Activated CD8-positive, alpha-beta T cell treated with anti-CD3 and anti-CD28 coated beads, Interleukin-2, amount 10 ng/mL, durations not matched to agents 7 days and 5 days (primary cell): ENCODE measurements at places on chromosomes 6 and 20. TPM values are rescaled to one million over a fixed set of nuclear protein-coding genes. Genes with fewer than 3 reads are reported as not detected.

GRCh38 chr6:14035071-14035847 is 82.3 kb upstream of the CD83 start:
- no peak for DNase-seq

GRCh38 chr20:20491784-20492264 is 123.9 kb downstream of the INSM1 start:
- DNase-seq = no peak

GRCh38 chr6:148925701-148926100 is 178.9 kb downstream of the UST start:
- DNase-seq = no peak

GRCh38 chr20:324177-325044 is 941 bp upstream of the SOX12 start:
- peak; percentile 91 for DNase-seq

DNA sequence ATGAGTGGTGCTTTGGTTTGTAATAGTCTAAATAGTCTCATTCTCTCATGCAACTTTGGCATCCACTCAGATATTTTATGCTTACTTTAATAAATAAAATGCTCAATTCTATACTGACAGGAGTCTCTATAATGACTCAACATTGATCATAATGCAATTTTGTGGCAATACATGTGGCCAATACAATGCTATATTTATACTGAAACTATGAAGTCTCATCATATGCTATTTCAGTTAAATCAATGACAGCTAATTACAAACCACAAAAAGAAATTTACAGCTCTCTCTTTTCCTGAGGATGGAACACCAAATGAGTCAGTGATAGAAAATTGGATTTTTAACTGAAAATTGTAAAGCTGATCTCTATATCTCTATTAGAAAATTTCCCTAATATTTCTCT is 77.1 kb downstream of the WASF1 start:
- no peak for DNase-seq

DNA sequence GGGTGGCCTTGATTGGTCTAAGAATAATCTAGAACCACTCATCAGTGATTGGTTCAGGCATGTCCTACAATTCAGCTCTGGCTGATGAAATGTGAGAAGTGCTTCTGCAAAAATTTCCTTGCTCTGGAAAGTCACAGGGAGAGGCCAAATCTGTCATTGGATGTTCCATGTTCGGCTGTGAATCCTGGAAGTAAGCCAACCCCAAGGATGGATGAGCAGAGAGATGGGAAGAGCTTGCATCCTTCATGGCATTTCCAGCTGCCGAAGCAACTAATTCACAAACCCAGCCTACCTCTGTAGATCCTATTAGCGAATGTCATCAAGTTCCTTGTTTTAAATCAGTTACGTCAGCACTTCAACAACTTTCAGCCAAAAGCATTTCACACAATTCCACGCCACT is 187.2 kb upstream of the SOX4 start:
- DNase-seq = no peak

- DNase-seq = no peak
Measured at GRCh38 chr6:157596886-157597285, 215.9 kb downstream of the ZDHHC14 start.

DNA sequence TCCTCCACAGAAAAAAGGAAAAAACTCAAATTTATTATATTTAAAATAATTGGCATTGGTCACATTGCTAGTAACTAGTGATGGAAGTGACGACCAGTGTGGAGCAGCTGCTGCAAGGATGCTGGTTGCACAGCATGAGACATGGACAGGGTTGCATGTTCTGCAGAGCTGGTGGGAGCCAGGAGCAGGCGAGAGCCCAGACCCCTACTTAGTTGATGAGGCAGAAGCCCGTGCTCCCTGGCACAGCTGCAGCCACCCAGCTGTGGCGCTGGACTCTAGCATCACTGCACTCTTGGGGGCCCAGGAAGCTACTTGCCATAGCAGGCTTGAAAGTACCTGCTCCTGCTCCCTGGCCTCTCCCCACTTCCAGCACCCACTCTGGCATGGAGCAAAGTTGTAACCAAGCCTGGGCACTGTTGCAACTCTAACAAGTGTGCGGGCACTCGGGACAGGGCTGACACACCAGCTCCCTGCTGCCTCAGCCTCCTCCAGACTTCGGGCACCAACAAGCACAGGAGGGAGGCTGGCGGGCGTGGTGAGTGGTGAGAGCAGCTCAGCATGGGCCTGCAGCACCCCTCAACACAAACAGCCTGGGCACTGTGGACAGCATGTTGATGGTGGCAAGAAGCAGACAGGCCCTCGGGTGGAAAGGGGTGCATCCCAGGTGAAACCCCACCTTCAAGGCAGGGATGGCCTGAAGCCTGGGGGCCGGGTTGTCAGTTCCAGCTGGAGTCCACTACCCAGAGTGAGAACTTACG is 69.6 kb downstream of the EYS start:
- DNase-seq = no peak

Gene MARCKS
- total RNA-seq = 0.05 TPM

DNA sequence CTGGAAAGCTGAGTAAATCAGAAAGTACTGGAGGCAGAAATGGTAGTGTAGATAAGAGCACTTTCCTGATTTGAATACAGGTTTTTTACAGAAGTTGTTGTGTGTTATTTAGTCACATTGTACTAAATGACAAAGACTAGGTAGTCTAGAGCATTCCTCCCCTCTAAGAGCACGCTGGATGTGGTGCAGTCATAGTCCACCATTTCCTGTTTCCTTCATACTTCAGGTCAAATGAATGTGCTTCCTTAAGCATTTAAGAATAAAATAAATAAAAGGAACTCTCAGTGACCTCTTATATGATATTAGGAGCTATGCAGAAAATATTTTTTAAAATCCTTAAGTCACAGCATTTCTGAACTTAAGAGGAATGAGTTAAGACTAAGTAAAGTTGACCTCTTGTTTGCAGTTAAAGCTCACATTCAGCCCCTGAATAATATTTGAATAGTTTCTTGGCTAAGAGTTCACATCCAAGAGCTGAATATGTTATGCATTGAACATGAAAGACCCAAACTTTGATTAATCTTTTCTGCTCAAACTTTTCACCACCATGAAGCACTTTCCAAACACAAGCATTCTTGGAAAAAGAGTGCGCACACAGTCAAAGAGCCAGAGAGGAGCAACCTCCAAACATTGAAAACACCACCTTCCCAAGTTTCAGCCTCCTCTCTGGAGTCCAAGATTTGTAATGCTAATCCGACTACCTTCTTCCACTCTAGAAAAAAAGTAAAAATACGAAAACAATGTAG is 53.4 kb upstream of the TMEM30A start:
- DNase-seq = no peak

DNA sequence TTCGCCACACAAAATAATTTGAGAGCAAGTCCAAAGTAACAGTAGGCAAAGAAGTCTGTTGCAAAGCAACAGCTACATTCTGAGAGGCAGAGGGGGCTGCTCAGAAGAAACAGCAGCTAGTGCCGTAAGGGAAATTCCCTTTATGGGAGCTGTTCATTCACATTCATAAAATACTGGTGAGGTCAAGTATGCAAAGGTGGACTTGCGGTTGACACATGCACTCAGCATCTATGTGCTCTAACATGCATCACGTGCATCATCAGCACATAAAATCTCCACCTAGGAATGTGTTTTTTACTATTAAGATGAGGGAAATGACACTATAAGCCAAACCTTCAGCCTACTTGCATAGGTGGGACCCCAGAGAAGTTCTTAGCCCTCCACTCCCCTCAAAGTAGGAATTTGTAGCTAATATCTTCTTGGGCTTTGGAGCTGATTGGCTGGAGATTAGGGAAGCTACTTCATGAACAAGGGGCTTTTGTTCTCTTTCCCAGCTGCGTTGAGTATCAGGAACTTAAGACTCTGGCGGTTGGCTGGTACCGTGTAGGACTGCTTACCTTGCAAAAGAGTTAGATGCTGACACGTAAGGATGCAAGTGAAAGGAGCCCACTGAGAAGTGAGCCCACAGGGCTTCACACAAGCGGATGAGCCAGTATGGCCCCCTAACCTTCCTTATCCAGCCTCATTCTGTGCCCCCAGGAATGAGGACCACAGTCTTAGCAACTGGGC is 12.4 kb downstream of the CST3 start:
- DNase-seq = no peak

Gene C20orf202
- not detected for total RNA-seq

Gene PBOV1
- not detected for total RNA-seq

Gene FNDC1
- total RNA-seq = not detected

DNA sequence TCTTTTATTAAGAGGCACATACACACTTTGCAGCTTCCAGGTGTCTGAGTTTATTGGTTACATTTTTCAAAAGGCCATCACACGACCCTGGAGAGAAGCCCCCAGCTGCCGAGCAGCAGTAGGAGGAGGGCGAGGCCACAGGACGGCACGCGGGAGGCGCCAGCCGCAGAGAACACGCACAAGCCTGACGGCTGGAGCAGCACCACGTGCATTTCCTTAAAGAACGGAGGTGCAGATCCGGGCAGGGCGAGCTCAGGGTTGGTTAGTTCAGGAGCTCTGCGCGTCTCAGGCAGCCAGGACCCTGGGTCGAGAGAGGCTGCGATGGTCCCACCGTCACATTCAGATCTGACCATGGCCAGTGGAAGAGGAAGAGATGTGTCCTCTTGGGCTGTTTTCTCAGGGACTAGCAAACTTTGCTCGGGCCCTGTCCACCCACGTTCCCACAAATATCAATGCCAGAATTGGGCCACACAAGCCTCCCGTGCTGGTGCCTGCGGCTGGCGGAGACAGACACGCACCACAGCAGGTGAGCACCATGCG is 121.4 kb upstream of the AFDN start:
- DNase-seq = no peak

DNA sequence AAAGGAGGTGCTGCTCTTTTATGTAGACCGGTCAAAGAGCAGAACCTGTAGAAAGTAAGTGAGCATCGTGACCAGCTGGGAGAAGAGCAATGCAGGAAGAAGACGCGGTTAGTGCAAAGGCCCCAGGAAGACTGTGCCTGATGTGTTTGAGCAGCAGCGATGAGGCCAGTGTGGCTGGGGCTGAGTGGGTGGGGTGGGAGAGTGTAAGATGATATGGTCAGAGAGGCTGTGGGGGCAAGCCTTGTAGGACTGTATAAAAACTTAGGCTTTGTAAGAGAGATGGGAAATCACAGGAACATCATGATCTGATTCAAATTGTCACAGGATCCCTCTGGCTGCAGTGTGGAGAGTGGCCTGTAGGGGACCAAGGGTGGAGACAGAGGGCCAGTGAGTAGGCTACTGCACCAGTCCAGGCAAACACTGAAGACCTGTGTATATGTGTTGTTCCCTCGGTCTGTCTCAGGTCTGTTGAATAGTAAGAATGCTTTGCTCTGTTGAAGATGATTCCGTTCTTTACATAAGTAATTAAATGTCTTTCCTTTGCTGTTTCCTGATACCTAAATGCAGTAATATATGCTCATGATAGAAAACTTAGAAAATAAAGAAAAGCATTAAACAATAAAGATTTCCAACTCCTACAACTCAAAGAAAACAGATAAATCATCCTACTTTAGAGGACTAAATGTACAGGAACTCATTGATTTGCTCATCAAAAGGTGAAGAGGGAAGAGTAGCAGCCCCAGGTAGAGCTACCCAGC is 23.6 kb upstream of the WFDC2 start:
- DNase-seq = peak; percentile 51

GRCh38 chr20:56835829-56836550 is 206.9 kb downstream of the TFAP2C start:
- DNase-seq = no peak

GRCh38 chr6:30356536-30356935 is 11.6 kb downstream of the RPP21 start:
- no peak for DNase-seq

Gene PEDS1
- 28.7 TPM for total RNA-seq

Gene C6orf15
- not detected for total RNA-seq

DNA sequence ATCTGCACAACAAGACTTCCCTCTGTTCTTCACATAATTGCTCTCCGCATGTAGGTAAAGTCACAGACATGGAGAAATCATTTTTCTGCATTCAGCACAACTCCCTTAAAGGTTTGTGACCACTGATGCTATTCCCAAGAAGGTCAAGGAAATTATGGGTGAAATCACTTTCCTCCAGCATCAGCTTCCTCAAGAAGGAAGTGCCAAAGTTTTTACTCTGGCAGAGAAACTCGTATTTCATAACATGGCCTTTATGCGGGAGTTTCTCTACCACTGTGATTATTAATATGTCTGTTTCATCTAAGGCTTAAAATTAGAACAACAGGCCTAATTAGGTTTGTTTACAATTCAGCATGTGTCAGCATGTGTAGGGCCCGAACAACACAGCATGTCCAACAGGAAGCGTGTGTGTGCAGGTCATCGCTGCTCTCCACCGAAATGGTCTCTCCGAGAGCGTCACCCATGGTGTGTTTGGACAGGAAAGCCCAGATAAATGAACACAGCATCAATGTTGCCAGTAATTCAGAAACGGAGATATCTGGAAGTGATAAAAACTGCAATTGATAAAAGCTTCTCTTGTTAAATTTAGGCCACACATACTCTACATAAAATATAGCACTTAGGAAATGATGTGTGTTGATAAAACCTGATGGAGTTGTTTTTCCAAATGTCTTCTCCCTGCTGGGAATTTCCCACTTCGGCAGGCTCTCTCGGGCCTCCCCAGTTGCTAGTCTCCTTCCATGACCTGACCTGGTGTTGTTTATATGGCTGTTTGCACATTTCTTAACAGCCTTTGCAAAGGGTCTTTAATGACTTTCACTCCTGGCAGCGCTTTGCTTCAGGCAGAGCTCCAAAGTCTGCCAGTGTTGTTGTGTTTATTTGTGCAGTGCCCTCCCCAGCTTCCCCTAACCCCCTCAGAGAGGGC is 265.1 kb upstream of the CEP162 start:
- no peak for DNase-seq

Gene JAG1
- total RNA-seq = 0.34 TPM

Gene FAM50B
- total RNA-seq = 8.6 TPM

DNA sequence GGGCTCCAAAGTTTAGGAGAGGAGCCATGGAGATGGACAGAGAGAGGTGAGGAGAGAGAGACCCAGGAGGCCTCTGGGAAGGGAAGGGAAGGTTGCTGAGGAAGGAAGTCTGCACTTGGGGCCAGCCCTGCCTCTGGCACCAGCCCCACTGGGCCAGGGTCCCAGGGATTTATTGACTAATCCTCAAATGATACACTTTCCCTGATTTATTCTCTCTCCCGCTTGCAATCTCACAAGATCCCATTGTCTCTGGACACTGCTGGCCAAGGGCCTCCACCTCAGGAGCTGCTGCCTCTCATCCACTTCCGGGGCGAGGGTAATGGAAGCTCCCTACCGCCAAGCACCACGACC is 43.6 kb upstream of the FOXP4 start:
- DNase-seq = no peak

- DNase-seq = no peak
Measured at GRCh38 chr20:52096117-52096516, 95.5 kb downstream of the ZFP64 start.
